Cerebellum (tissue), 4 donors: ENCODE measurements at places on chromosomes 4 and X.

DNA sequence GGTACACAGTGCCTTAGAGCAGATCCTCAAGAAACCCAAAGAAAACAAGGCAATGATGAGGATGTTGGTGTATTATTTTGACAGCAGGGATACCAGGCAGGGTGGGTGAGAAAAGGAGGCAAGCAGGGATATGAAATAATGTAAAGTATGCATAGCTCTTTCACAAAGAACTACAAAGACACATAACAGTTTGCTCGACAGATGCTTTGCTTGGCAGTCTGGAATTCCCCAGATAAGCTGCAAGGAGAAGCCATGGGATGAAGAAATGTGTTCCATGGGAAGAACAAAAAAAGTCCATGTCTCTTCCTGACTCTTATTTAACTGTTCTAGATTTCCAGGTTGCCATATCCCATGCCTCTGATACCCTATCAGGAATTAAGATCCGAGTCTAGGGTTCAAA lies 75.4 kb downstream of the FAM13A start:
- no peak for DNase-seq

GRCh38 chr4:14743172-14743571 lies 259.1 kb upstream of the CPEB2 start:
- DNase-seq = no peak

GRCh38 chr4:6617246-6617645 lies 23.2 kb upstream of the MRFAP1 start:
- DNase-seq = no peak

GRCh38 chr4:167233685-167234315 lies 494 bp downstream of the SPOCK3 start:
- no peak for DNase-seq

DNA sequence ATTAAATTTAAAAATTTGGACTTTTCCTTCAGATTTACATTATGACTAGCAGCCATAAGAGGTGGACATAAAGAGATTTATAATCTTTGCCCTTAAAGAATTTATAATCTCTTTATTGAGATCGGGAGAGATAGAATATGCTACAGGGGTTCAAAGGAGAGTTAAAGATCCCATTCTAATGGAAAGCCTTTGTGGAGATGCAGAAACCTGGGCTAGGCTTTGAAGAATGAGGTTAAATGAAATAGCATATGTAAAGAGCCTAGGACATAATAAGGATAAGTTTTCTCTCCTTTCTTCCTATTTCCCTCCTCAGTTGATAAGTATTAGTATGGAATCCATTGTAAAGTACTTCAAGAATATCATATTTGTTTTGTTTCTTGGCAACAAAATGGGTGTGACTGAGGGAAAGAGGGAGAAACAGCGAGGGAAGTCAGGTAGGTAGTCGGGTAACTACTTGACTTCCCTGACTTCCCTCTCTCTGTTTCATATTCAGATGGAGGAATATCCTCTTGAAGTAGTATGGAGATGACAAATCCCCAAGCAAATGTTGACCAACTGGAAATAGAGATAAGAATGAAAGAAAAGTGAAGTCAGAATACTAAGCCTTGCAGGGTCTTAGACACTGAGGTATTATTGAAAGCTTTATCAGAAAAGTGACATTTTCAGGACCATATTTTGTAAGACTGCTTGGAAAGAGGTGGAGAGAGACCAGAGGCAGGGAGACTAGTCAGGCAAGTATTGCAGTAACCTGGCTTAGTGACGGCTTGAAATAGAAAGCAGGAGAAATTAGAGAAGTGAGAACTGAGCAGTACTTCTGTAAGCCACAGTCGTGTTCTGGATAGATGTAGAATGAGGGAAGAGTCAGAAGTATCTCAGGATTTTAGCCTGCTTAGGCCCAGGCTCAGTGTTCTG lies 82.9 kb downstream of the PDLIM5 start:
- no peak for DNase-seq
